Activated T-helper 1 cell treated with anti-CD3 and anti-CD28 coated beads, Interleukin-12 subunit alpha, Interleukin-12 subunit beta, Interleukin-2, Interleukin-4 antibody, amounts not matched to agents 30 ng/mL and 10 ng/mL and 1 ng/mL, durations not matched to agents 14 hours and 24 hours and 36 hours (primary cell): ENCODE measurements at places on chromosomes 13 and 19. TPM values are rescaled to one million over a fixed set of nuclear protein-coding genes. Genes with fewer than 3 reads are reported as not detected.

GRCh38 chr13:40728595-40728994 lies 42.4 kb downstream of the MRPS31 start:
- DNase-seq, result no peak

- DNase-seq, result no peak
These were observed 32.2 kb upstream of the KLF12 start for GRCh38 chr13:74166261-74167004.

GRCh38 chr13:45500492-45501174 lies 35.9 kb downstream of the COG3 start:
- no peak for DNase-seq

DNA sequence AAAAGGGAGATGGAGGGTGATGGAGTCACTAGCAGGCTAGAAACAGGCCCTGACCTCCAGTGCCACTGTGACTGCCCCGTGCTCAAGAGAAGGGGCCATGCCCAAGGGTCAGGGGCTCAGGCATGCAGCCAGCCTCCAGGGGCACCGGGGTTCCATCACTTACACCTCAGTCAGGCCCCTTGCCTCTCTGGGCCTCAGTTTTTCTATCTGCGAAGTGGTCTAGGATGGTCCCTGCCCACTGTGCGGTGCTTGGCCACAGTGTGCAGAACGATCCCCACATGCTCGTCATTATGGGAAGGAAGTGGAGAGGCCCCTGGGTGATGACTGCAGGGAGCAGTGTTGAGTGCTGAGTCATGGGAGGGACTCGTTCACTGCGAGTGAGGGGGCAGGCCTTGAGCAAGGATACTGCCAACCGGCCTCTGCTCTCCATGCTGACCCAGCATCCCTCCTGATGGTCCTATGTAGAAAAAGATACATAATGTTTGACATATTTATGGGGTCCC lies 23.1 kb downstream of the TMED1 start:
- DNase-seq, result no peak

DNA sequence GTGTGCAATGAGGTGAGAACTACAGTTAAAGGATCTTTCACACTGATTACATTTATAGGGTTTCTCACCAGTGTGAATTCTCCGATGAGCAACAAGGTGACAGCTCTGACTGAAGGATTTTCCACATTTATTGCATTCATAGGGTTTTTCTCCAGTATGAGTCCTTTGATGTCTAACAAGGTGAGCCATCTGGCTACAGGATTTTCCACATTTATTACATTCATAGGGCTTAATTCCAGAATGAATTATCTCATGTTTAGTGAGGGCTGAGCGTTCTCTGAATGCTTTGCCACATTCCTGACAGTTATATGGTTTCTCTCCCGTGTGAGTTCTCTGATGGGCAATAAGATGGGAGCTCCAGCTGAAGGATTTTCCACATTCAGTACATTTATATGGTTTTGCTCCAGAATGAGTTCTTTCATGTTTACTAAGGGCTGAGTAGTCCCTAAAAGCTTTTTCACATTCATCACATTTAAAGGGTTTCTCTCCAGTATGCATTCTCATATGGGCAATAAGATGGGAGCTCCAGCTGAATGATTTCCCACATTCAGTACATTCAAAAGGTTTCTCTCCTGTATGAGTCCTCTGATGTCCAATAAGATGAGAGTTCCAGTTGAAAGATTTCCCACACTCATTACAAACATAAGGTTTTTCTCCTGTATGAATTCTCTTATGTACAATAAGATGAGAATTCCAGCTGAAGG lies 4.4 kb upstream of the C19orf18 start:
- no peak for DNase-seq

- DNase-seq, result peak; percentile 88
These were observed 13.8 kb upstream of the UBE2L5 start for GRCh38 chr13:30408319-30409101.

DNA sequence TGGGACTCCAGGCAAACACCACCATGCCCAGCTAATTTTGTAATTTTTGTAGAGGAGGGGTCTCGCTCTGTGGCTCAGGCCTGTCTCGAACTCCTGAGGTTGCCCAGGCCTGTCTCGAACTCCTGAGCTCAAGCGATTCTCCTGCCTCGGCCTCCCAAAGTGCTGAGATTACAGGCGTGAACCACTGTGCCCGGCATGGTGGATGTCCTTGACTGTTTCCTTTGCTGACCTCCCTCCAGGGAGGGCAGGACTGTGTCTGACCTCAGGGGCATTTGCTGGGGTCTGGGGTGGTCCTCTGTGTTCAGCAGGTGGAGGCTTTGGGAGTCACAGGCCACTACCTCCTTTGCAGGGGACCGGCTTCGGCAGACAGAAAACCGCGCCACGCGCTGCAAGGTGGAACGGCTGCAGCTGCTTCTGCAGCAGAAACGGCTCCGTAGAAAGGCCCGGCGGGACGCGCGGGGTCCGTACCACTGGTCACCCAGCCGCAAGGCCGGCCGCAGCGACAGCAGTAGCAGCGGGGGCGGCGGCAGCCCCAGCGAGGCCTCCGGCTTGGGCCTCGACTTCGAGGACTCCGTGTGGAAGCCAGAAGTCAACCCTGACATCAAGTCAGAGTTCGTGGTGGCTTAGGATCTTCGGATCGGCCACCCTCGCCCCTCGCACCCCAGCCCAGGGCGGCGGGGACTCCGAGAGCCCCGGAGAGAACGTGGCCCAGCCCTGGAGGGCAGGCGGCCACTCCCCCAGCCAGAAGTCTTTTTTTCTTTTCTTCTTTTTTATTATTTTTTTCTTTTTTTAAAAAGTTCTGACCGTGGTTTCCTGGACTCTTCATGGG lies 8.5 kb downstream of the MIDN start:
- no peak for DNase-seq

DNA sequence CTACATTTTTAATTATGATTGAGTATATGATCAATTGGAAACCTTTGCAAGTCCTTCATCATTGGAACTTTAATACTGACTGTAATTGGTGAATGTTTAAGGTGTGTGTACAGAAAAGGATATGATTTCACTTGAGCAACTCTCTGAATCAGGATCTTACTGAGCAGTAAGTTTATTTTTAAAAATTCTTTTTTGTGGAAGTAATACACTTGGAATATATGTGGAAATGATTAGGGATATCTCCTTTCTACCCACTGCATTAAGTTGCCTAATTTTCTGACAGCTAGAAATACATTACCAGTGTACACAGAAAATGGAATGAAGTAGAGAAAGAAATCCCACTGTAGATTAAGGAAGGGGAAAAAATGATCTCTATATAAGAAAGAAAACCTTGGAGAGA lies 865.8 kb downstream of the PCDH9 start:
- DNase-seq, result no peak

DNA sequence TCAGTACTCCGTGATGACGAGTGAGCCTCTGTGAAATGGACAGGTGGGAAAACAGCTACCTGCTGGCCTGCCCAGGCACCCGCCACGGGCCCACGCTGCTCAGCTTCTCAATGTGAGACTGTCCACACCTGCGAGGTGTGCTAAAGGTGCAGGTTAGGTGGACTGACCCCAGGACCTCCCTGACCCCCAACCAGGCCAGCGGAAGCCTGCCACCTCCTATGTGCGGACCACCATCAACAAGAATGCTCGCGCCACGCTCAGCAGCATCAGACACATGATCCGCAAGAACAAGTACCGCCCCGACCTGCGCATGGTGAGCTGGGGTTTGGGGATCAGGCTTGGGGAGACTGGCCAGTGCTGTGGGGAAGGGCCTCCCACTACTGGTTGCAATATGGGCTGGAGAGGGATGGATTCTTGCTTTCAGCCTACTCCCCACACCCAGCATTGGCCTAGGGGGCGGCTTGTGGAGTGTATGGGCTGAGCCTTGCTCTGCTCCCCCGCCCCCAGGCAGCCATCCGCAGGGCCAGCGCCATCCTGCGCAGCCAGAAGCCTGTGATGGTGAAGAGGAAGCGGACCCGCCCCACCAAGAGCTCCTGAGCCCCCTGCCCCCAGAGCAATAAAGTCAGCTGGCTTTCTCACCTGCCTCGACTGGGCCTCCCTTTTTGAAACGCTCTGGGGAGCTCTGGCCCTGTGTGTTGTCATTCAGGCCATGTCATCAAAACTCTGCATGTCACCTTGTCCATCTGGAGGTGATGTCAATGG lies 2.2 kb downstream of the RPL28 start:
- no peak for DNase-seq

GRCh38 chr13:73778242-73778864 lies 355.9 kb downstream of the KLF12 start:
- DNase-seq, result no peak

- DNase-seq, result no peak
These were observed 356.9 kb downstream of the NDFIP2 start for GRCh38 chr13:79837741-79838450.

DNA sequence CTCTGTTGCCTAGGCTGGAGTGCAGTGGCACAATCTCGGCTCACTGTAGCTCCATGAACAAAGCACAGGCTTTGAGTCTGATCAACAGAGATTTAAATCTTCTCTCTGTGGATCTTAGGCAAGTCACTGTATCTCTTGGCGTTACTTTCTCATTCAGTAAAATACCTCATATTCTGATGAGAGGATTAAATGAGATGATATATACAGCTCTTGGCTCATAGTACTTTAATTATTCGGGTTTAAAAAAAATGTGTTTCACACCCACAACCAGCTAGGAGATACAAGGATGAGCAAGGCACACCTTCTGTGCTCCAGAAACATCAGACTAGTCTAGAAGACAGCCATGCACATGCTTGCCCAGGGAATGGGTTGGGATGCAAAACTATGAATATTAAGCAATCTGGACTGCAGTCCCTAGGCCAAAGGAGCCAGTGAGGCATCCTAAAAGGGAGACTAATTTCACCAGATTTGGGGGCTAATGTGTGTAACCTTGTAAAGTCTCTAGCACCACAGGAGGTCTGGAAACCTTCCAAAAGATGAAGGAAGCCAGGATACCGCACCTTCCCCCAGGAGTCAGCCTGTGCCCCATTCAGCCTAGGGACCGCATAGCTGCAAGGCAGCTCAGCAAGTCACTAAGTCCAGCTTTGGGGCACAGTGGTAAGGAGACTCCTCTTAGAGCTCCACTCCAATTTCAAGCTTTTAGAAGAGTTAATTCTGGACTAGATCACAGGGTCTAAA lies 2.5 kb downstream of the VPS36 start:
- no peak for DNase-seq

GRCh38 chr19:47549261-47549862 lies 23.6 kb downstream of the ZNF541 start:
- no peak for DNase-seq

DNA sequence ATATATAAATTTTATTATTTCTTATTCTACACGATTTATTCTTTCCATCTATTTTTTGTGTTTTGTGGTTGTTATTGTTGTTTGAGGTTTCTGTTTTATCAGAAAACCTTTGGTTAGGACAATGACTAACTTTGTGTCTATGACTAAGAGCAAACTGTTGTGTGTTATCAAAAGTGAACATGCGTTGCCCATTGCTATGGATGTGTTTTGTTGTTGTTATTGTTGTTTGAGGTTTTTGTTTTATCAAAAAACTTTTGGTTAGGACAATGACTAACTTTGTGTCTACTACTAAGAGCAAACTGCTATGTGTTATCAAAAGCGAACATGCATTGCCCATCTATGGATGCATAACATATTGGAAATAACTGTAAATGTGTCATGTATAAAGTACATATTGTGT lies 692.3 kb downstream of the SLITRK1 start:
- DNase-seq, result no peak

- DNase-seq, result no peak
These were observed 92.0 kb upstream of the WASF3 start for GRCh38 chr13:26465514-26465913.

DNA sequence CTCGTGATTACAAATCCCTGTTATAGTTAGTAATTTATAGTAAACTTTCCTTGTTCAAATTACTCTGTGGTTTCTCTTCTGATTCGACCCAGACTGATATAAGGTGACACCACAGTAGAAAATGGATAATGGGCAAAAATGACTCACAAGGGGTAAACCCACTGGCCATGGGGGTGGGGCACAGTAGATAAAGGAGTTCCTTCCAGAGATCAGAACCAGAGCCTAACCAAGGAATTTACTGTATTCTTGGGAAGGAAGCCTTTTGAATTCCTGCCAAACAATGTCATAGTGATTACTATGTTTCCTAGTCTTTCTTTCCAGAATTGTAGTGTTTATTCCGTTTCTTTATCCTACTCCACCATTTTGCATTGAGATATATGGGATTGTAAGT lies 21.9 kb downstream of the MIR17HG start:
- no peak for DNase-seq

GRCh38 chr13:107553838-107554237 lies 661.5 kb downstream of the LIG4 start:
- DNase-seq, result no peak

DNA sequence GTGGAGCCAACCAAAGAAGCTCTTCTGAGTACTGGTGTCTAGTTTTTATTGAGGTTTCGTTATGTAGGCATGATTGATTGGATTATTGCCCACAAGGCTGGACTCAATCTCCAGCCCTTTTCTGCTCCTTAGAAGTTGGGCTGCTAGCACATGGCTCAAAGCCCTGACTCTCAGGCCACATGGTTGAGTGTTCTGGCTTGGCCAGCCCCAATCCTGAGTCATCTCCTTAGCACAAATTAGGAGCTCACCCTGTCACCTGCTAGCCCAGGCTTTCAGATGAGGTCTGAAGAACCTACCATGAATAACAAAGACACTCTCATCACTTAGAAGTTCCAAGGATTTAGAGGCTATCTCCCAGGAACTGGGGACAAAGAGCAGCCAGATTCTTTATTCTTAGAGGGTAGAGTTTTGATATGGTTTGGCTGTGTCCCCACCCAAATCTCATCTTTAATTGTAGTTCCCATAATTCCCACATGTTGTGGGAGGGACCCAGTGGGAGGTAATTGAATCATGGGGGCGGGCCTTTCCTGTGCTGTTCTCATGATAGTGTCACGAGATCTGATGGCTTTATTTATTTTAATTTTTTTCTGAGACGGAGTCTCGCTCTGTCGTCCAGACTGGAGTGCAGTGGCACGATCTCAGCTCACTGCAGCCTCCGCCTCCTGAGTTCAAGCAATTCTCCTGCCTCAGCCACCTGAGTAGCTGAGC lies 11.3 kb downstream of the DPY19L3 start:
- DNase-seq, result no peak

DNA sequence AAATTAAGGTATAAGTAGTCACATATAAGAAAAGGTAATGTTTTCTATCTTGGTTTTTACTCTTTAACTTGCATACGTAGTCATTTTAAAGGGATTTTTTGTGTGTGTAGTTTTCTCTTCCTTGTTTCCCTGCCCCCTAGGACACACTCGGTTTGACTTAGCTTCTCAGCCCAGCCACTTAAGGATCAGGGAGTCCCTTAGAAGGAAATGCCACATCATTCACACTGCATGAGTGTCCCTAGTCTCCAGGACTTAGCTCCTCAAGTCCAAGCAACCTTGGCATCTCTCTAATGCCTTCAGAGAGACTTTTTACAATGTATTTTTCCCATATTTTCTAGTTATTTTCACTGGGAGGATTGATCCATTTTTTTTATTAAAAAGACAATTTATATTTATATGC lies 1407.7 kb downstream of the EFNB2 start:
- DNase-seq, result no peak

The KIR2DL1 gene
- total RNA-seq, result not detected in 2 replicates

The CLEC17A gene
- 0.13 TPM in 1 of 2 replicates, not detected in the other for total RNA-seq

The TPTE2 gene
- total RNA-seq, result not detected in 2 replicates

The DUS3L gene
- 85.9 and 87.1 TPM in 2 replicates for total RNA-seq

The CEACAM7 gene
- total RNA-seq, result not detected in 2 replicates
